RPMI7951 (cell line): ENCODE measurements at places on chromosomes 12 and 14. TPM values are rescaled to one million over a fixed set of nuclear protein-coding genes. Genes with fewer than 3 reads are reported as not detected.

GRCh38 chr12:79692860-79693577, 2.3 kb upstream of the PAWR start:
- no peak for DNase-seq

TAS2R9 gene
- total RNA-seq = not detected in 2 replicates

DNA sequence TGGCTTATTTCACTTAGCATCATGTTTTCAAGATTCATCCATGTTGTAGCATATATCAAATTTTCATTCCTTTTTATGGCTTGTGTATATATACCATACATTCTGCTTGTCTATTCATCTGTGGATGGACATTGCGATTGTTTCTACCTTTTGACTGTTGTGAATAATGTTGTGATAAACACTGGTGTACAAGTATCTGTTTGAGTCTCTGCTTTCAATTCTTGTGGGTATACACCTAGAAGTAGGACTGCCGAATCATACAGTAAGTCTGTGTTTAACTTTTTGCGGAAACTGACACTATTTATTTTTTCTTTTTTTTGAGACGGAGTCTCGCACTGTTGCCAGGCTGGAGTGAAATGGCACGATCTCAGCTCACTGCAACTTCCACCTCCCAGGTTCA, 19.6 kb upstream of the RPS6KA5 start:
- DNase-seq = no peak

DNA sequence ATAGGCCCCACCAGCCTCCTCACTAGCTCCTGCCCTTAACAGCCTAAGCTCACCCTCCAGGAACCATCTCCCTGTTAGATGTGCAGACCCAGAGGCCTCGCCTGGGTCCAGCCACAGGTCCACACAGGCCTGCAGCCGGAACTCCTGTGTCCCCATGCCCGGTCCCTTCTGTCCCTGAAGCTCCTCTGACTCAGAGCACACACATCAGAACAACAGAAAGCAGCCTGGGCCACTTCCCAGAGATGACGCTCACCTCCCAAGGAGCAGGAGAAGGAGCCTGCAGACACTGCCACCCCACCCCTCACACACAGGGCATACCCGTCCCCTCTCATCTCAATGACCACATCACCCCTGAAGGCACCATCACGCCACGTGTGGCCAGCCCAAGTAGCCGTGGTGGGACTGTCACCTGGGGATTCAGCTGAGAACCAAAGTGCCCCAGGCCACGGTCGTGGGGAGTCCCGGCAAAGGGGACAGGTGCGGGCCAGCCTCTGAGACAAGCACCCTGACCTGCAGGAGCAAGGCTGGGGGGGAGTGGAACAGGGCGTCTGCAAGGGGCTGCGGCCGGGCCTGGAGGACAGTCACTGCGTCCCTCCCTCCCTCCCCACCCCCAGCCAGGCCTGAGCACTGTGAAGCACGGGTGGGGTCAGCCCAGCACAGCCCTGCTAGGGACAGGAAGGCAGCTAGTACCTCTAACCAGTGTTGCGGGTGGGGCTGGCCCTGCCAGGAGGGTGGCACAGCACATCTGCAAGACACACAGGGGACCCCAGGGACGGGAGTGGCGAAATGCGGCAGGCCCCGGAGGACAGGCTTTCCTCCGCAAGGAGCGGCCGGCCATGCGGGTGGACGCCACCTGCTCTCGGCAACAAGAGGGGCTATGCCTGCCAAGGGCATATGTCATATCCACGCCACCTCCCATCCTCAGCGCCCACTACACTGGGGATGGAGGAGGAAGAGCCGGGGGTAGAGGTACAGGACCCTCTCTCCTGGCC, 5.5 kb downstream of the AKT1 start:
- DNase-seq = no peak
